ENCODE measurements at places on chromosomes 16 and 17. TPM values are rescaled to one million over a fixed set of nuclear protein-coding genes. Genes with fewer than 3 reads are reported as not detected.

- peak overlapping the region; percentile 0 for H3K4me3 ChIP-seq
- no peaks in the 10 kb centered on the region for H3K36me3 ChIP-seq
- no peaks in the 10 kb centered on the region for H3K27me3 ChIP-seq
These were observed 7.4 kb downstream of the TMC6 start for GRCh38 chr17:78120971-78121800.

- no peaks in the 10 kb centered on the region for H3K4me1 ChIP-seq
- peak overlapping the region; percentile 89 for H3K4me3 ChIP-seq
- H3K36me3 ChIP-seq, result no peaks in the 10 kb centered on the region
- DNase-seq, result no peak
These were observed 3.0 kb upstream of the BAHCC1 start for GRCh38 chr17:81391936-81392908.

- H3K27ac ChIP-seq, result no peak overlapping the region
- no peaks in the 10 kb centered on the region for H3K27me3 ChIP-seq
- DNase-seq, result no peak
- peaks cover 9% of the 10 kb centered on the region for H3K4me1 ChIP-seq
- no peak overlapping the region for H3K4me3 ChIP-seq
These were observed 42.9 kb downstream of the PIGL start for GRCh38 chr17:16259926-16260325.

- no peaks in the 10 kb centered on the region for H3K36me3 ChIP-seq
- peak overlapping the region; percentile 30 for H3K27ac ChIP-seq
- DNase-seq, result no peak
- H3K4me1 ChIP-seq, result peaks cover 5% of the 10 kb centered on the region
These were observed 44.9 kb upstream of the CDC42EP4 start for GRCh38 chr17:73356561-73357170.

- DNase-seq, result no peak
- H3K4me3 ChIP-seq, result peak overlapping the region; percentile 14
- peak overlapping the region; percentile 50 for H3K27ac ChIP-seq
- H3K4me1 ChIP-seq, result peaks cover 15% of the 10 kb centered on the region
- H3K27me3 ChIP-seq, result no peaks in the 10 kb centered on the region
- H3K36me3 ChIP-seq, result no peaks in the 10 kb centered on the region
These were observed 64.1 kb downstream of the NF1 start for GRCh38 chr17:31158746-31159377.

- H3K36me3 ChIP-seq, result no peaks in the 10 kb centered on the region
- H3K4me1 ChIP-seq, result no peaks in the 10 kb centered on the region
- no peak overlapping the region for H3K27ac ChIP-seq
- no peak for DNase-seq
- no peak overlapping the region for H3K4me3 ChIP-seq
These were observed 136.0 kb downstream of the ZFHX3 start for GRCh38 chr16:72911971-72912370.

DNA sequence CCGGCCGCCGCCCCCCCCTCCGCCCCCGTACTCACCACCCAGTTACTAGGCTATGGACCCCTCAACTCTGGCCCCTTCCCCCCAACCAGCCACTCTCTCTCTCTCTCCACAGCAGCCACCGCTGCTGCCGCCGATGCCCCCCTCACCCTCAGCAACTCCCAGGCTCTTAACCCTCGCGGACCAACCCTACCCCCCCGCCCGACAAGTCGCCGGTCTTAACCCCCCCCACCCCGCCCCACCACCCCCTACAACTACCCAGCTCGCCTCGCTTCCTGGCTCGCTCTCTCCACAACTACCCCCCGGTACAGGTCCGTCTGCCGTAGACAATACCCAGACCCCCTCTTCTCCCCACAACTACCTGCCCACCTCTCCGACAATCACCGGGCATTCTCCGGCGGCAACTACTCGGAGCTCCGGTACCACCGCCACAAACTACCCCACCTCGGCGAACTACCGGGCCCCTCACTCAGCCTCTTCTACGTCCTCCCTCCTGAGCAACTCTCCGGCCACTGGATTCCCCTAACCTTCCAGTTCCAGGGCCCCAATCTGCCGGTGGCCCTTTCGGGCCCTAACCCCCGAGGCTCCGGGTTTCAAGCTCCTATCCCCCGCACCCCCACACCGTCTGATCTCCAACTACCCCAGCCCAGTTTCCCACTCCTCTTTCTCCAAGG is 702 bp downstream of the PHF23 start:
- peak overlapping the region; percentile 98 for H3K27ac ChIP-seq
- H3K4me3 ChIP-seq, result peak overlapping the region; percentile 64
- peaks cover 32% of the 10 kb centered on the region for H3K4me1 ChIP-seq
- H3K27me3 ChIP-seq, result no peaks in the 10 kb centered on the region

- H3K27me3 ChIP-seq, result no peaks in the 10 kb centered on the region
- H3K27ac ChIP-seq, result no peak overlapping the region
- H3K36me3 ChIP-seq, result no peaks in the 10 kb centered on the region
- H3K4me1 ChIP-seq, result peaks cover 11% of the 10 kb centered on the region
- no peak overlapping the region for H3K4me3 ChIP-seq
- no peak for DNase-seq
These were observed 4.4 kb upstream of the RAB26 start for GRCh38 chr16:2143878-2144485.

GRCh38 chr17:55307879-55308278 is 43.1 kb downstream of the HLF start:
- H3K27me3 ChIP-seq, result no peaks in the 10 kb centered on the region
- peaks cover 22% of the 10 kb centered on the region for H3K4me1 ChIP-seq
- H3K27ac ChIP-seq, result no peak overlapping the region
- H3K4me3 ChIP-seq, result no peak overlapping the region
- no peak for DNase-seq
- H3K36me3 ChIP-seq, result no peaks in the 10 kb centered on the region

DNA sequence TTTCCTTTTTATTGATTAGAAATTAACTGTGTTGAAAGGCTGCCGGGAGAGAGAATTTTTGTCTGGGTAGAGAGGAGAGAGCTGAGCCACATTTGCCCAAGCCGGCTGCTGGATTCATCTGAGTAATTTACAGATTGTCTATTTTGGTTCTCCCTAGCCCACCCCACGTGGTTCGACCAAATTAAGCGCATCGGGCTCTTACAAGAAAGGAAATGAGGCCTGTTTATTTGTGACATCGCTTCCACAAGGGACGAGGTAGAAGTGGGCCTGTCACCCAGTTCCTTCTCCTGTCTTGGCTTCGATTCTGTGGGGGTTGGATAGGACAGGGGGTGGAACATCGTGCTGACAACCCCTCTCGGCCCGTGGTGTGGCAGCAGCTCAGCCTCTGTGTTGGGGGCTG is 42.9 kb downstream of the SYT17 start:
- no peaks in the 10 kb centered on the region for H3K27me3 ChIP-seq
- no peaks in the 10 kb centered on the region for H3K36me3 ChIP-seq
- DNase-seq, result no peak
- H3K4me3 ChIP-seq, result no peak overlapping the region
- no peak overlapping the region for H3K27ac ChIP-seq

DNA sequence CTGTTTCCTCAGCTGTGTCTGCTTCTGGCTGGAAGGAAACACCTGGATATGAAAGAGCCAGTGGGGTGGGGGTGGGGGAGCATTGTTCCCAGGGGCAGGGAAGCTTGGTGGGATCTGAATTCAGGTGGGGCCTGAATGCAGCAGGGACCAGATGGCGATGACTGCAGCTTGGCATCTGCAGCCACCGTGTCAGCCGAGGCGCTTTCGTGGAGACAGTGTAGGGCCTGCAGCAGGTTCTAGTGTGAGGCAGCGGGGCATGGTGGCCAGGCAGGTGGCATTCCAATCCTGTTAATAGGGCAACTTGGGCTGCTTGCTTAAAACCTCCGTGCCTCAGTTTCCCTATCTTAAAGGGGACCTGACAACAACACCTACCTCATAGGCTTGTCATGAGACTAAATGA is 1.7 kb downstream of the PIK3R6 start:
- H3K27ac ChIP-seq, result no peak overlapping the region
- no peaks in the 10 kb centered on the region for H3K27me3 ChIP-seq
- no peaks in the 10 kb centered on the region for H3K36me3 ChIP-seq
- H3K4me3 ChIP-seq, result no peak overlapping the region
- no peaks in the 10 kb centered on the region for H3K4me1 ChIP-seq
- no peak for DNase-seq

DNA sequence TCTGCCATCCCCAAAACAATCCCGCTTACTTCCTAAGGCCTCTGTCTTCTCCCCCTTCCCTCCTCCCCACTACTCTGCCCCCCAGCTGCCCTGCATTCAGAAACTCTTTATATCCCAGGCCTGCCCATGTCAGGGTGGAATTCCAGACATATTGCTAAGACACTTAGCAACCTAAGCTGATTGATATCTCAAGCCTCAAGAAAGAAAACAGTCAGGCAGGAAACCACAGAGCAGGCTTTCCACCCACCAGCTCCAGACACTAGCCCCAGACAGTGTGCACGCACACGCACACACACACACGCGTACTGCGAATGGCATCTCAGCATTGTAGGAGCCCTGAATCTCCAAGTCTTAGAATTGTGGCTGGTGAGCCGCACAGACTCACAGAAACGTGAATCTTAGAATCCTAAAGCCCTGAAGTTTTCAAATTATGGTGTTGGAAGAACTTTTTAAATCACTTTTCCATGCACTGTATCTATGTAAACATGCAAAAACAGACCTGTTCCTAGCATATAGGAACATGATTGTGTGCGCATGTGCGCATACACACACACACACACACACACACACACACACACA is 8.8 kb upstream of the LPCAT2 start:
- H3K4me1 ChIP-seq, result no peaks in the 10 kb centered on the region
- DNase-seq, result no peak
- no peak overlapping the region for H3K27ac ChIP-seq
- no peak overlapping the region for H3K4me3 ChIP-seq
- peaks cover 18% of the 10 kb centered on the region for H3K36me3 ChIP-seq
- no peaks in the 10 kb centered on the region for H3K27me3 ChIP-seq

DNA sequence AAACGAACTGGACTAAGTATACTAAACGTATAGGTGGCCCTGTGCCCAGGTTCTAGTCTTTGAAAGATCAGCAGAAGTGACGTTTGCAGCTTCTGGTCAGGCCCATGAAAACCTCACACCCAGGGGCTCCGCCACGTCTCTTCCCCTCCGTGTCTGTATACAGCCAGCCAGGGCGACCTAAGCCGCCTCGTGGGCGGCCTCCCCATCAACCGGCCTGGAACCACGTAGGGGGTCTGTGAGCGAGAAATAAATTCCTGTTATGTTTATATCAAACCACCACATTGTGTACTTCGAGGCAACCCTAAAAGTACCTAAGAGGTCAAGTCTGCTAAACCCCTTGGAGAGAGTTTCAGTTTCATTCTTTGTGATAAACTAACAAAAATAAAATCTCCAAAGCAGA is 6.8 kb downstream of the TK1 start:
- no peak overlapping the region for H3K27ac ChIP-seq
- H3K4me3 ChIP-seq, result no peak overlapping the region
- peaks cover 13% of the 10 kb centered on the region for H3K4me1 ChIP-seq
- no peaks in the 10 kb centered on the region for H3K27me3 ChIP-seq
- H3K36me3 ChIP-seq, result no peaks in the 10 kb centered on the region
- no peak for DNase-seq

GRCh38 chr17:45294506-45294905 is 22.3 kb downstream of the MAP3K14 start:
- no peak overlapping the region for H3K27ac ChIP-seq
- H3K36me3 ChIP-seq, result peaks cover 11% of the 10 kb centered on the region
- H3K4me3 ChIP-seq, result no peak overlapping the region

DNA sequence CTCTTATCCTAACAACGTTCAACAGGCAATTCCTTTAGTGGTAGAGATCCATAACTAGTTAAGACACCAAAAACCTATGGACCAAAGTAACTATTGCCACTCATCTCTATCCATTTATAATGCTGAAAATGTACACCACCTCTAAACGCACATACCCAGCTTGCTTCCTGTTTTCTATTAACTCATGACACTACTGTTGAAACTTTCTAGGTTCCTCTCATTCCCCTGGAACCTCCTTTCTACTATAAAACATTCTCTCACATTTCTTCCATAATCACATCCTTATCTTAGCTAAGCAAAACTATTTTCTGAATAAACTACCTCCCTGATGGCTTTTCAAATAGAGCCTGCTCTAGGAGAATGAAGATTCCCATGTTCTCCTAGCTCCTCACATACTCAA is 42.9 kb upstream of the KSR1 start:
- no peak overlapping the region for H3K4me3 ChIP-seq
- no peaks in the 10 kb centered on the region for H3K27me3 ChIP-seq
- H3K36me3 ChIP-seq, result no peaks in the 10 kb centered on the region
- no peak for DNase-seq
- no peak overlapping the region for H3K27ac ChIP-seq
- no peaks in the 10 kb centered on the region for H3K4me1 ChIP-seq

GRCh38 chr17:40597556-40598300 is 32.5 kb upstream of the CCR7 start:
- DNase-seq, result no peak
- H3K4me3 ChIP-seq, result no peak overlapping the region
- no peaks in the 10 kb centered on the region for H3K27me3 ChIP-seq
- no peaks in the 10 kb centered on the region for H3K4me1 ChIP-seq
- peak overlapping the region; percentile 59 for H3K27ac ChIP-seq

DNA sequence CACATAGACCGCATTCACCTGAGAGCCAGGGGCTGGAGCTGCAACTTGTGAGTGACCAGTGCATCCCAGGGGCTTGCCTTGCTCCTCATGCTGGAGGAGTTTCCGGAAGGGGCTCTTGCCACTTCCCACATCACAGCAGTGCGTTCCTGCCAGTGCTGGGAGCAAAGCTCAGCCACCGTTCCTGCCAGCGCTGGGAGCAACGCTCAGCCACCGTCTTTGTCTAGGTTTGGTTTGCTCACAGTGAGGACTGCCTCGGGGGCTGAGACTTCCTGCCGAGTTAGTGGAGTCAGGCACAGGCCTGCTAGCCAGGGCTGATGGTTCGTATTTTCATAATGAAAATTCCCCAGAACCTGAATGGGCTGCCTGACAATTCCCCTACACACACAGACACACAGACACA is 5.4 kb upstream of the CHRNE start:
- H3K4me1 ChIP-seq, result peaks cover 10% of the 10 kb centered on the region
- peaks cover 4% of the 10 kb centered on the region for H3K27me3 ChIP-seq
- H3K4me3 ChIP-seq, result no peak overlapping the region
- H3K36me3 ChIP-seq, result no peaks in the 10 kb centered on the region
- no peak overlapping the region for H3K27ac ChIP-seq

DNA sequence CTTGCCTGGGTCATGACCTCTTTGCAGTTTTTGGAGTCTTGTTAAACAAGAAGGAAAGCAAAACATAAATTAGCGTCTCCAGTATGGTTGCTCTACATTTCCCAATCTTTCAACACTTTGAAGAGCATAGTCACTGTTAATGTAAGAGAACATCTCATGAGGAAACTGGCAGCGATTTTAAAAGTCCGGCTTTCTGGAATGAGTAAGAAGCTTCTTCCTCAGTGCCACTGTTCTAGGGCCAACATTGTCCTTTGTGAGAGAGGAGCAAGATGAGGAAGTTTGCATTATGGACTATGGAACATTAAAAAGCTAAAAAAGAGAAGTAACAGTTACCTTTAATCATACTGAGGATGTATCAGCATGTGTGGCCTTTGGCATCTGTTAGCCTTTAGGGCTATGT is 73.1 kb downstream of the WNT3 start:
- no peak overlapping the region for H3K4me3 ChIP-seq
- H3K27ac ChIP-seq, result no peak overlapping the region
- H3K4me1 ChIP-seq, result no peaks in the 10 kb centered on the region
- no peaks in the 10 kb centered on the region for H3K27me3 ChIP-seq
- no peak for DNase-seq

GRCh38 chr17:5686074-5686635 is 101.8 kb upstream of the NLRP1 start:
- H3K27ac ChIP-seq, result no peak overlapping the region
- no peak overlapping the region for H3K4me3 ChIP-seq
- no peak for DNase-seq
- no peaks in the 10 kb centered on the region for H3K4me1 ChIP-seq

The NUPR1 gene
- total RNA-seq, result 49.8 TPM

The KRTAP4-3 gene
- not detected for total RNA-seq

The PABPN1L gene
- total RNA-seq, result not detected

The C17orf50 gene
- total RNA-seq, result not detected

The DHRS7C gene
- total RNA-seq, result not detected

The TBC1D28 gene
- not detected for total RNA-seq

The CHD9NB gene
- total RNA-seq, result 5.1 TPM

All from tibial nerve (tissue), 4 donors.